GM12891 (cell line): ENCODE measurements at places on chromosomes 3 and 15.

DNA sequence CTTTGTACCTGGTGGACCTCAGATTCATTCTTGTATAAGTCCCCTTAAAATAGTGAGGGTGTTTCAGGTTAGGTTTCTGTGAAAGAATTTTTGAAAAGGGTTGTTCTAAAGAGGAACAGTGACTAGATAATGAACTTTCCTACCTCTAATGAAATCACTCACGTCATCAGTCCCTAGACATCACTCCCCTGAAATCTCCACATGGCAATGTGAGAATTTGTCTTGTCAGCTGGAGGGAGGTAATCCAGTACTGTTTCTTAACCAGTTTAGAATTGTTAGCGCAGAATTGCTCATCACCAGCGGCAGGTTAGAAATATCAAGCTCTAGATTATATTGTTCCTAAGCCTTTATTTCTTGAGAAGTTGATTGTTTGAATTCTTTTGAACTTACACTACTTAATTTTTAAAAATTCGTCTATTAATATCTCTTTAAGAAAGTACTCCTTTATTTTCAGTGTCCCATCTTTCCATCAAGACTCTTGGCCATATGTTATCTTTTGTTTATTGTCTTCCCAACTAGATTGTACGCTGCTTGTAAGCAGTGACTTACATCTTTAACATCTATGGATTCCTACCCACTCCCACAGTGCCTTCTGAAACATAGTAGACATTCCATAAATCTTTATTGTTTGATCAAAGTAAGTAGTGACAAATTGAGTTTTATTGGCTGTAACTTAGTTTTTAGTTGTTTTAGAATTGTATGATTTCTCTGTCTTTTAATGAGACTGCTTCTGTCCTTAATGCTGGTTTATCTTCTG, 52.8 kb downstream of the RASA2 start:
- DNase-seq = no peak

DNA sequence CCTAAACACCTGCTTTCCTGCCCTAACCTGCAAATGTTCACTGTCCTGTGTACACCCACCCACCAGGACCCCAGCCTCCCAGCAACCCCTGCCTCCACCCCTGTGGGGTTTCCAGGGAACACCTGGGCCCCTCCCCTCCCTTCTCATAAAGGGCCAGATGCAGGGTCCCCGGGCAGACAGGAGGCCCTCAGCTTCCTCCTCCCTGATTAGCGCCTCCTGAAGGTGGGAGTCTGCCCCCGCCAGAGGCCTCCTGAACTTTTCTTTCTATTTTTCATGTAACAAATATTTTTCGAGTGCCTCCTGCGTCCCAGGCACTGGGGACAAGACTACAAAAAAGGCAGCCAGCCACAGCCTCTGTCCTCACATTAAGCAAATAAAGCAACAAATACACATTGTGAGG, 135.4 kb upstream of the LINGO1 start:
- no peak for DNase-seq

DNA sequence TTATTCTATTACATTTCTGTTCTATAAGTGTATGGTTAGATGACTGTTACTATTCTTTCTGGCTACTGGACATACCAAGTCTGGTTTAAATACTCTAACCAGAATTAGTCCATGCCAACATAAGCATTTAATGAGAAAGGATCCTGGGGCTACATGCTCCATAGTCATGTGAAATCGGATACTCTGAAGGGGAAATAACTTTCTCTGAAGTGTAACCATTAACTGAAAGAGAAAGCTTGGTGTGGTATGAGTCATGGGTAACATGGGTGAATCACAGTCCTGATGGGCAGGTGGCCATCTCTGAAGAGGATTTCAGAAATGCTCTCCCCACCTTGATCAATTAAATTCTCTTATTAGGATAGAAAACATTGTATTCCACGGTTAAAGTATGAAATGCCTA, 69.4 kb downstream of the FHIT start:
- peak; percentile 31 for DNase-seq

DNA sequence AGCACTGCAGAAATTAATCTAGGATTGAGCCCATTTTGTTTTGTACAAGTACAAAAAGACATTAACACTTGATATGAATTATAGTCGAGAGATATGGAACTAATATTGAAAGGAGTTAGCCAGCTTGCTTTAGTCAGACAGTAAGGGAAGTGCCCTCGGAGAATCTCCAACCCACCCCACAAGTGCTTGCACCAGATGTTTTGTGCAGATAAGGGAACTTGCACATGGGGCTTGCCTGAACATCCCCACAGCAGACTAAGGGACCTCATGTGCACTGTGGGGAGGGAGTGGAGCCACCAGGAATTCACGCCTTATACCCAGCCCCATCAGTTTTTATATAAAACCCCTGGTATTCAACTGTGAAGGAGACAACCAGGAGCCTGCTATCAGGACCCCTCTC, 122.3 kb downstream of the EFHB start:
- DNase-seq = no peak
